ENCODE measurements at places on chromosomes 13 and 19.

GRCh38 chr13:41352935-41353840 lies 42.1 kb downstream of the NAA16 start:
- DNase-seq, result peak; percentile 89

GRCh38 chr13:55199134-55199533 lies 1941.6 kb upstream of the PRR20A start:
- DNase-seq, result no peak

- no peak for DNase-seq
Measured at GRCh38 chr13:109628251-109628699, 158.1 kb downstream of the IRS2 start.

DNA sequence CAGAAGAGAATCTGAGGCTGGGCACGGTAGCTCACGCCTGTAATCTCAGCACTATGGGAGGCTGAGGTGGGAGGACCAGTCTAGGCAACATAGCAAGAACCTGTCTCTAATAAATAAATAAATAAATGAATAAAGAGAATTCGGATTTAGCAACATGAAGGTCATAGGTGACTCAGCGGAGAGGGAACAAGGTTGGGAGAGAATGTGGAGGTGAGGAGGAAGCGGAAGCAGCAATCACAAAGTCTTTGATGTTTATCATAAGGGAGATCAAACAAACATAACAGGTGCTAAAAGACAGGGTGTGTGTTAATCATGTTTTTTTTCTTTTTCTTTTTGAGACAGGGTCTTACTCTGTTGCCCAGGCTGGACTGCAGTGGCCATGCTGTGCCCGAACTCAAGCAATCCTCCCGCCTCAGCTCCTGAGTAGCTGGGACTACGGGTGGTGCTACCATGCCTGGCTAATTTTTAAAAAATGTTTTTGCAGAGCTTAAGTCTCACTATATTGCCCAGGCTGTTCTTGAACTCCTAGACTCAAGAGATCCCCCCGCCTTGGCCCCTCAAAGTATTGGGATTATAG lies 16.3 kb downstream of the PBX4 start:
- peak; percentile 42 for DNase-seq

- DNase-seq, result peak; percentile 47
Measured at GRCh38 chr19:50427997-50428425, 4.7 kb upstream of the MYBPC2 start.

DNA sequence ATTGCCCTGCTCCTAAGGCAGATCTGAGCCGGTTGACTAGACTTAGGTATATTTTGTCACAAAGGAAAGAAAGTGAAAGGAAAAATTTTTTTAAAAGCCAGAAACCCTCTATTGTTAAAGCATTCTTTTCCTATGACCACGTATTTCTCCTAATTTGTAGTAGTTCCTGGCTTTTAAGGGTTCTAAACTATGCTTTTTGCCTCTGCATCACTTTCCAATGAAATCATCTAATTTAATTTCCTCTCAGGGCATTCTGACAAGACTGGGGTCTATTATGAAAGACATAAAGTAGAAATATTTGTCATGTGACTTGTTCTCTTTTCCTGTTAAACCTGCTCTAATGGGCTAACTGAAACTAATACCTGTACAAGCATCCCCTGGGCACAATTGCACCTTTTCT lies 233.0 kb upstream of the PRR20A start:
- DNase-seq, result no peak

- no peak for DNase-seq
Measured at GRCh38 chr19:46367426-46367825, 20.5 kb downstream of the PPP5C start.

GRCh38 chr13:51444922-51445321 lies 7.9 kb downstream of the INTS6 start:
- no peak for DNase-seq

GRCh38 chr13:100129605-100130004 lies 40.7 kb downstream of the PCCA start:
- DNase-seq, result peak; percentile 1

GRCh38 chr13:103101500-103101899 lies 35.3 kb upstream of the SLC10A2 start:
- no peak for DNase-seq

GRCh38 chr13:20165417-20166257 lies 4.8 kb upstream of the GJA3 start:
- no peak for DNase-seq

- peak; percentile 44 for DNase-seq
Measured at GRCh38 chr19:16594681-16595091, 22.5 kb upstream of the SLC35E1 start.

- DNase-seq, result peak; percentile 29
Measured at GRCh38 chr19:19997656-19998268, 41.5 kb downstream of the ZNF682 start.

DNA sequence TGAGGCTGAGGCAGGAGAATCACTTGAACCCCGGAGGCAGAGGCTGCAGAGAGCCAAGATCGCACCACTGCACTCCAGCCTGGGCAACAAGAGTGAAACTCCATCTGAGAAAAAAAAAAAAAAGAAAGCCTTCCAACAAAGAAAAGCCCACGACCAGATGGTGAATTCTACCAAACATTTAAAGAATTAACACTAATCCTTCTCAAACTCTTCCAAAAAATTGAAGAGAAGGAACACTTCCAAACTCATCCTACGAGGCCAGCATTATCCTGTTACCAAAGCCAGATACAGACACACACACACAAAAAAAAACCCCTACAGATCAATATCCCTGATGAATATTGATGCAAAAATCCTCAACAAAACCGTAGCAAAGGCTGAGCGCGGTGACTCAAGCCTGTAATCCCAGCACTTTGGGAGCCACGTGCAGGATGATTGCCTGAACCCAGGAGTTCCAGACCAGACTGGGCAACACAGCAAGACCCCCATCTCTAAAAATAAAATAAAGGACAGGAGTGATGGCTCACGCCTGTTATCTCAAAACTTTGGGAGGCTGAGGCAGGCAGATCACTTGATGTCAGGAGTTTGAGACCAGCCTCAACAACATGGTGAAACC lies 6.2 kb upstream of the EVI5L start:
- no peak for DNase-seq

DNA sequence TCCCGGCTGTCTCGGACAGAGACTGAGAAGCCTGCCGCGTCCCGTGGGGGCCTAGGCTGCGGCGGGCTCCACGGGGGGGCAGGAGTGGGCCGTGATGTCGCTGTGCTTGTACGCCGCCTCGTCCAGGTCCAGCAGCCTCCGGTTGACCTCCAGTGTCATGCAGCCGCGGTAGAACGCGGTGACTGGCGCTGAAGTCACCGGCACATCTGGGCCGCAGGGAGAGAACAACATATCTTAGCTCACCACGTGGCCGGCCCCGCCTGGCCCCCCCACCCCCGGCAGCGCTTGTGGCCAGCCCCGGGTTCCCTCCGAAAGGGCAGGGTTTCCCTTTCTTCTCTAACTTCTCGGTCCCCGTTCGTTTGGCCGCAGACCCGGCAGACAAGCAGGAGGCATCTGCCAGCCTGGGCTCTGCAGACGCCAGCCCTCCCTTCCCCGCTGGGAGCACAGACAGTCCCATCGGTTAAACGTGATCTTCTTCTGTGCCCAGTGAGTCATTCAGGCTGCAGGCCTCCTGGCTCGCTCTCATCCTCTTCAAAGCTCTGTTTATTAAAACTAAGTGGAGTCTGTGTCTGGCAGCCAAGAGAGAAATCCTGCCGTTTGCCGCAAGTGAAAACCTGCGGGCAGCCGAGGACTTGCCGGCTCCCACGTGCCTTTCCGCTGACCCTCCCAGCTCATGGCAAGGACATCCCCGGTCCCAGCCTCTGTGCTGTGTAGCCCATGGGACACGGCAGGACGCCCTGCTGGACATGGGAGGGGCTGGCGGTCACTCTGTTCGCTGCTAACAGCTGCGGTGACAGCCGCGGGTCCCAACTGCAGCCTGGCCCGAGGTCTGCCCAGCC lies 42.8 kb downstream of the GAS6 start:
- DNase-seq, result no peak

GRCh38 chr19:31575846-31576335 lies 226.7 kb upstream of the TSHZ3 start:
- no peak for DNase-seq

DNA sequence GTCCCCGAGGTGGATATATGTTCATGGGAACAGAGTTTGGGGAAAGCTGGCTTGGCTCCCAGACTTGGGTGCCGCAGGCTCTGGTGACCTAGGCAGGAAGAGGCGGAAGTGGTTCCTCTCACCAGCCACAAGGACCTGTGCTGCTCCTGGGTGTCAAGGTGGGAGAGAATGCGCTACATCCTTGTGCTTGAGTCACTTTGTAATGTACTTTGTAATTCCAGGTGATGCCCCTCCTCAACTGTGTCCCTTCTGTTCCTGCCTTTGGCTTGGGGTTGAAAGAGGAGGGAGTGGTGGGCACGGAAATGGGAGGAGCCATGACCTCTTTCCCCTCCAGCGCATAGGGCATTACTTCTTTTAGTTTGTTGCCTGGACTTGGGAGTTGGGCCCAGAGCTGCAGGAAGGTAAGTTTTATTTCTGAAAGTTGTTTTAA lies 10.9 kb downstream of the GARRE1 start:
- no peak for DNase-seq

DNA sequence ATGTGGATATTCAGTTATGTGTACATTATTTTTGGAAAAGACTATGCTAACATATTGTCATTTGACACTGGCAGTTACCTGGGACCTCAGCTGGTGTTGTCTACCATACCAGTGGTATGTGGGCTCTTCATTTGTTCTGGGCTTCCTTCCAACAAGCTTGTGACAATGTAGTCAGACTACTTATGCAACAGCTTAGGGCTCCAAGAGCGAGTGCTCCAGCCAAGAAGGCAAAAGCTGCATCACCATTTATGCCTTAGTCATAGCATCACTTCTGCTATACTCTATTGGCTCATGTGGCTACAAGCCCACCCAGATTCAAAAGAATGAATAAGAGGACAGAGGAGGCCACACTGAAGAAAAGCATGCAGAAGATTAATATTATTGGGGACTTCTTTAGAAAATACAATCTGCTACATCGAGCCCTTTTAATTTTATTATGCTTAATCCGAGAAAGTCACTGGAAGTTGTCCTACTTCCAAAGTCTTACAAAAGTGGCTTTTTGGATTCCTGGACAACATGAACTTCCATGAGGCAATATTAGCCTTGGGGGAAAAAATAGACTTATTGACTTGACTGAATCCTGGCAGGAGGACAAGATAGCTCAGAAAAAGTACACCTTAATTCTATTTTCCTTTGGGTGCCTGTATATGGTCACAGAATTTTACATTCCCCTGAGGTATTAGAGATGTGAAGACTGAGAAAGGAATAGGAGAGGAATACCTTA lies 529.4 kb upstream of the HTR2A start:
- no peak for DNase-seq

DNA sequence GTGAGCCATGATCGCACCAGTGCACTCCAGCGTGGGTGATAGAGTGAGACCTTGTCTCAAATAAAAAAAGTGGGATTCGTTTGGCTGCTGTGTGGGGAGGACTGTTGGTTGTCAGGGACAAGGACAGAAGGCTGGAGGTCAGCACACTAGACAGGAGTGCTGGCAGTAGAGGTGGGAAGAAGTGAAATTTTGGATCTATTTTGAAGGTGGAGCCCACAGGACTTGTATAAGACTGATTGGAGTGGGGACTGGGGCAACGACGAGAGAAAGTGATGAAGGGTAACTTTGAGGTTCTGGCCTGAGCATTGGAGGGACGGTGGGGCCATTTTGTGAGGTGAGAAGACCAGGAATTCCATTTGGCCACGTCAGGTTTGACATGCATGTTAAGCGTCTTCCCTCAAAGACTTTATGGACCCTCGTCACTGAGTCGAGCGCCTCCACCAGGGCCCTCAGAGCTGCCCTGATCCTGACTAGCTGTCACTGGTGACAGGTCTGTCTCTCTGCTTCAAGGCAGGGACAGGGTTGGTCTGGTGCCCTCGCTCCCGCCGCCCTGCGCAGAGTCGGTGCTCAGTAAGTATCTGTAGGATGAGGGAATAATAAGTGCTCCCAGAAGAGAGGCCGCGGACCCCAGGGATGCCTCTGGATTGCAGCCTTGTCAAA lies 673 bp downstream of the CTU1 start:
- DNase-seq, result no peak

GRCh38 chr13:103007427-103007762 lies 58.8 kb downstream of the SLC10A2 start:
- no peak for DNase-seq

GRCh38 chr19:41456342-41456918 lies 13.5 kb downstream of the ERICH4 start:
- DNase-seq, result no peak
